Astrocyte of the hippocampus (primary cell): ENCODE measurements at places on chromosomes 11 and 22.

DNA sequence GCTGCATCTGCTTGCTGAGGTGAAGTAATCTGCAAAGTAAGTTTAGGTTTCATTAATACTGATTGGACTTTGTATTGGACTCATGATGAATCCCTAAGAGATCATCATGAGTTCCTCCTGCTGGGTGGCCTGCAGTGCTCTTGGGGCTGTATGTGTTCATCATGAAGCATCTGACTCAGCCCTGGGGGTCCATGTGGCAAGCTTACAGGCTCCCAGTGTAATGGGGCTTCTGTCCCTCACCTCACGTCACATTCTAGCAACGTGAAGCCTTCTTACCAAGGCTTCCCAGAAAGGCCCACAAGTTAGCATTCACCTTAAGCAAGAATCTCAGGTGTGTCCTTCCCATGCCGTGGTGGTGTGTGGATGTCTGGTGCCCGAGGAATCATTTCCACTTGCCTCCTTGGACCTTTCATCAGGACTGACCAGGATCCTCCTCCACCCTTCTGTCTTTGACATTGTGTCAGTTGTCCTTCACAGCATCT, 23.7 kb downstream of the CRKL start:
- DNase-seq = no peak

GRCh38 chr11:126403658-126404057, 48.2 kb downstream of the ST3GAL4 start:
- no peak for DNase-seq

DNA sequence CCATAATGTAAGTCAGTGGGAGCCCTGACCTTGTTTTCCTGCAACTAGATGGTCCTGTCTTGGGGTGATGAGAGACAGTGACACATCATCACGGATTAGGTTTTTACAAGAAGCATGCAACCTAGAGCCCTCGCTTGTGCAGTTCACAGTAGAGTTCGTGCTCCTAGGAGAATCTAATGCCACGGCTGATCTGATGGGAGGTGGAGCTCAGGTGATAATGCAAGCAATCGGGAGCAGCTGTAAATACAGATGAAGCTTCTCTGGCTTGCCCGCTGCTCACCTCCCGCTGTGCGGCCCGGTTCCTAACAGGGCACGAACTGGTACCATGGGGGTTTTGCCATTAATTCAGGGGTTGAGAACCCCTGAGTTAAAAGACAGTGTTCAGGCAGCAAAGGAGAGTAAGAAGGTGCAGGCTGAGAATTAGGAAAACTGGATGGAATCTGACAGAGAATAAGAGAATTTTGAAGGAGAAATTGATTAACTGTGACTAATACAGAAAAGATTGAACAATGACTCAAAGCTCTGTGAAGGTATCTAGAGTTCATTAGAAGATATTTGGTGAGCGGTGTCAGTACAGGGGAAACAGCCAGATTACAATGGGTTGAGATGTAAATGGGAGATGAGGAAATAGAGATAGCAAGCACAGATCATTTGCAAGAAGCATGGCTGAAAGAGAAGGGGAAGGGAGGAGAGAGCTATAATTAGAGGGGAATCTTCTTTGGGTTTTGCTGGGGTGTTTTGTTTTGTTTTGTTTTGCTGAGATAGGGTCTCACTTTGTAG, 21.0 kb downstream of the WEE1 start:
- DNase-seq = no peak

GRCh38 chr11:86663291-86663690, 9.1 kb downstream of the ME3 start:
- DNase-seq = no peak

GRCh38 chr11:11036848-11037732, 179.2 kb upstream of the ZBED5 start:
- peak; percentile 83 for DNase-seq

GRCh38 chr11:129208863-129209262, 16.7 kb upstream of the ARHGAP32 start:
- DNase-seq = peak; percentile 38

DNA sequence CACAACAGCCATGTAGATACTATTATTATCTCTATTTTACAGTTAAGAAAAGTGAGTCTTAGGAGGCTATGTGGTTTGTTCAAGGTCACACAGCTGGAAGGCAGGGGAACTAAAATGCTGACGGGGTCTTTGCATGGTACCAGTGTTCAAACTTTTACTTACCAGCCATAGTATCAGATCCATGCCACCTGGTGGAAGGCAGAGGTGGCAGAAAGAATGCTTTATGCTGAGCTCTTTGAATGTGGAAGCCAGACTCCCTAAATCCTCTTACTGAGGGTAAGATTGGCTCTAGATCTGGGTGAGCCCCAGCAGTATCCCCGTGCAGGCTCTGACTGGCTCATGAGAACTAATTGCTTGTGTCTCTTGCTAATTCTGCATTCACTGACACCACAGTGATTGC, 54.3 kb upstream of the NAV2 start:
- DNase-seq = no peak
